ENCODE measurements at places on chromosomes 6 and 20. TPM values are rescaled to one million over a fixed set of nuclear protein-coding genes. Genes with fewer than 3 reads are reported as not detected.

Gene DNAJC5
- total RNA-seq, result 74.6 TPM

Gene PBOV1
- total RNA-seq, result not detected

Gene TREM2
- total RNA-seq, result not detected

DNA sequence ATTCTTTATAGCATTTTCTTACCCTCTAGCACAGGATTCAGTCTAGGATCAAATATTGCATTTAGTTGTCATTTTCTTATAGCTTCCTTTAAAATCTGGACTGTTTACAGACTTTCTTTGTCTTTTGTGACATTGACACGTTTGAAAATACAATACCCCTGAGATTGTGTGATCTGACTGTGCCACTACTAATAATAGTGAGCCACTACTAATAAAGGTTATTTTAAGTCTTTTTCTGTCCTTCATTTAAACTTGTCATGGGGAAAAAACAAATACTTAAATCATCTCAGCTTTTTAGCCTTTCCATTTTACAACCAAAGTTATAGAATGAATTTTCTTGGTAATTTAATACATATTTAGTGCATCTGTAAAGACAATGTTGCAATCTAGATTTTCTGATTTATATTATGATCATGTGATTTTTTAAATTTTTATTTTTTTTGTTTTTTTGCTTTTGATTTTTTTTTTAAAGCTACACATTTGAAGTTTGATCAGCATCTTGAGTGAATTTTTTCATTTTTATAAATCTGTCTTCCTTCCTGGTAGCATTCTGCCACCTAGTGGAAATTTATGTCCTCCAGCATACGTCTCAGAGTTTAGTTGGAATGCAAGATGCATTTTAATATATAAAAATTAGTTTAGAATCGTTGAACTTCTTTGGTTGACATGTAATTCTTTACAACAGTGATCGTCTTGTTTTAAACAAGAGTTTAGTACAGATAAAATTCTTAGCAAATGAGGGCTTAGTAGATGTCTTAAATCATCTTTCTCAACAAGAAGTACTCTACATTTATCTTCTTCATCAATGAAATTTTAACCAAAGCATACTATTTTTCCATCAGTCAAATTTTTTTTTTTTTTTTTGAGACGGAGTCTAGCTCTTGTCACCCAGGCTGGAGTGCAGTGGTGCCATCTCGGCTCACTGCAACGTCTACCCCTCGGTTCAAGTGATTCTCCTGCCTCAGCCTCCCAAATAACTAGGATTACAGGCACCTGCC, 119.4 kb downstream of the NCOA3 start:
- no peak for DNase-seq
- no peak overlapping the region for H3K4me3 ChIP-seq
- H3K36me3 ChIP-seq, result peaks cover 36% of the 10 kb centered on the region
- H3K4me1 ChIP-seq, result peaks cover 8% of the 10 kb centered on the region
- H3K27ac ChIP-seq, result peak overlapping the region; percentile 19

Gene HNF4A
- total RNA-seq, result not detected

Gene SLC18B1
- total RNA-seq, result 7.7 TPM

GRCh38 chr6:142756215-142756630, 188.8 kb downstream of the HIVEP2 start:
- H3K27me3 ChIP-seq, result no peaks in the 10 kb centered on the region
- peaks cover 88% of the 10 kb centered on the region for H3K36me3 ChIP-seq
- H3K4me1 ChIP-seq, result no peaks in the 10 kb centered on the region
- DNase-seq, result no peak

DNA sequence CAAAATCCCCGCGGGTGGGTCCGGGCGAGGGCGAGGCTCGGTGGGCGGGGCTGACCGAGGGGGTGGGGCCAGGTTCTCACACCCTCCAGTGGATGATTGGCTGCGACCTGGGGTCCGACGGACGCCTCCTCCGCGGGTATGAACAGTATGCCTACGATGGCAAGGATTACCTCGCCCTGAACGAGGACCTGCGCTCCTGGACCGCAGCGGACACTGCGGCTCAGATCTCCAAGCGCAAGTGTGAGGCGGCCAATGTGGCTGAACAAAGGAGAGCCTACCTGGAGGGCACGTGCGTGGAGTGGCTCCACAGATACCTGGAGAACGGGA, 809 bp downstream of the HLA-G start:
- H3K4me1 ChIP-seq, result peaks cover 13% of the 10 kb centered on the region
- no peak for DNase-seq
- no peak overlapping the region for H3K4me3 ChIP-seq

GRCh38 chr6:147046141-147046877, 157.9 kb upstream of the STXBP5 start:
- DNase-seq, result no peak
- H3K36me3 ChIP-seq, result no peaks in the 10 kb centered on the region
- H3K27ac ChIP-seq, result no peak overlapping the region
- H3K4me3 ChIP-seq, result no peak overlapping the region
- no peaks in the 10 kb centered on the region for H3K4me1 ChIP-seq

DNA sequence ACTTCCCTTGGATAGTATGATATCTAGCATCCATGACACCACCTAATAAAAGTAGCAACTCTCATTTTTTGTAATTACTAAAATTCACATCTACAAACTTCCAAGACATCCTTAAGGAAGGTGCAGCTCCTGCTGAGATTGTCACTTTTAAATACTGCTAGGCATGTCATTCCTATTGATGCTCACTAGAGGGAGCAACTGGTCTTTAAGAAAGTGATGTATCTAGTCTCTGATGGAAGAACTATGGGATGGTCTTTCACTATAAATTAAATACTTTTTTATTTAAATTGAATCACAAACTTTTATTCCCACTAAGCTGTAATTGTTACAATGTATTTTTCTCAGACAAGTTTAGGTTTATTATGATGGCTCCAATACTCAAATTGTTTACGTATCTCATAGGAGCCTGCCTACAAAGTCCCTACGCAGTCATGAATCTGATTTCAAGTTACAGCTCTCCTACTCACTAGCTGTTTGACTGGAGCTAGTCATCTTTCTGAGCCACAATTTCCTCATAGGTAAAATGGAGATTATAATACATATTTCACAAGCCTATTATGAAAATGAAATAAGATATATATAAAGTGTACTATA, 8.1 kb upstream of the TSPYL1 start:
- H3K36me3 ChIP-seq, result no peaks in the 10 kb centered on the region
- no peak overlapping the region for H3K4me3 ChIP-seq
- peaks cover 6% of the 10 kb centered on the region for H3K4me1 ChIP-seq
- DNase-seq, result no peak
- H3K27ac ChIP-seq, result no peak overlapping the region
- no peaks in the 10 kb centered on the region for H3K27me3 ChIP-seq

GRCh38 chr6:125639466-125640020, 109.9 kb upstream of the HEY2 start:
- no peak for DNase-seq
- no peaks in the 10 kb centered on the region for H3K36me3 ChIP-seq
- H3K4me3 ChIP-seq, result no peak overlapping the region
- no peaks in the 10 kb centered on the region for H3K4me1 ChIP-seq
- no peaks in the 10 kb centered on the region for H3K27me3 ChIP-seq

GRCh38 chr6:10725044-10725443, 2.2 kb downstream of the TMEM14C start:
- no peak overlapping the region for H3K4me3 ChIP-seq
- H3K27me3 ChIP-seq, result no peaks in the 10 kb centered on the region
- no peak overlapping the region for H3K27ac ChIP-seq
- H3K4me1 ChIP-seq, result peaks cover 11% of the 10 kb centered on the region
- DNase-seq, result no peak

DNA sequence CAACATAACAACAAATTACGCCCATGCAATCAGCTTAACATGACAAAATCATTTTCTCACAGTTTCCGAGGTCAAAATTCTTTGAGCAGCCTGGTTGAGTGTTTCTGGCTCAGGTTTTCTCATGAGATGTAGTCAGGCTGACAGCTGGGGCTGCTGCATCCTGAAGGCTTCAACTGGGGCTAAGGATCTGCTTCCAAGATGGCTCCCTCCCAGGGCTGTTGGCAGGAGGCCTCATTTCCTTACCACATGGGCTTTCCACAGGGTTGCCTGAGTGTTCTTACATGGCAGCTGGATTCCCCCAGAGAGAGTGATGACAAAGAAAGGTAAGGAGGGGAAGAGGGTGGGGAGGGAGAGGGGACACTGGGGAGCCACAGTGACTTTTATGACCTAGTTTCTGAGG, 63.1 kb upstream of the NNAT start:
- H3K4me1 ChIP-seq, result no peaks in the 10 kb centered on the region
- no peaks in the 10 kb centered on the region for H3K27me3 ChIP-seq
- DNase-seq, result no peak
- no peak overlapping the region for H3K4me3 ChIP-seq
- no peak overlapping the region for H3K27ac ChIP-seq
- no peaks in the 10 kb centered on the region for H3K36me3 ChIP-seq
